ENCODE measurements at places on chromosomes 1 and 21.

GRCh38 chr1:31266547-31266946 is 26.9 kb upstream of the NKAIN1 start:
- no peak for DNase-seq

GRCh38 chr1:87728169-87728568 is 399.5 kb downstream of the LMO4 start:
- no peak for DNase-seq

GRCh38 chr1:91900562-91900961 is 14.6 kb upstream of the TGFBR3 start:
- DNase-seq = no peak

- DNase-seq = no peak
Observed at GRCh38 chr1:10495475-10495817, 20.7 kb downstream of the PEX14 start.

DNA sequence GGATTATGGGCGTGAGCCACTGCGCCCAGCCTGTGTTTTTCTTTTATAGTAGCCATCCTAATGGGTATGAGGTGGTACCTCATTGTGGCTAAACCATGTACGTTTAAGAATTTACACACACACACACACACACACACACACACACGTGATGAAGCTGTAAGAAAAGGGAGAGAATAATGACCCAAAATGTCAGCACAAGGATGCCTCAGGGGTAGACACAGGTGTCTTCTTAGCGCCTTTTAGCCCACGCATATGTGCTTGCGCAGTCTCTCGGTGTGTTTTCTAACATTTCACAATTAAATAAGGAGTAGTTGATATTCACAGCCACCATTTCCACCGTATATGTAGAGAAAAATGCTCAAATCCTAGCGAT is 782 bp upstream of the PFKL start:
- no peak for DNase-seq

GRCh38 chr1:153072806-153073726 is 1.7 kb upstream of the SPRR2B start:
- DNase-seq = no peak

DNA sequence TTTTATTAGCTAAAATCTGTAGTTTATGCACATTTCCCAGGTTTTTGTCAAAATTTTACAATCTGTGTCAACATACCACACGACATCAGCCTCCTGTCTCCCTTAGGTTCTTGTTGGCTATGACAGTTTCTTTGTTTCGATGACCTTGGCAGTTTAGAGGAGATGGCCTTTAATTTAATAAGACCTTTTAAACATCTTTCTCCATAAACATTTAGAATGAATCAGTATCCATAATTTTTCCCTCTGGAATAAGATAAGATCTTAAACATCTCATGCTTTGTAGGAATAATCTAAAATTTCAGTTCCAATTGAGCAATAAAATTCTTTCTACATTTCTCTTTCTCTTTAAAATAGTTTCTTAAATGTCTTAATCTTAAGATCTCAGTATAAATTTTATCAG is 28.7 kb upstream of the DYRK1A start:
- DNase-seq = no peak

DNA sequence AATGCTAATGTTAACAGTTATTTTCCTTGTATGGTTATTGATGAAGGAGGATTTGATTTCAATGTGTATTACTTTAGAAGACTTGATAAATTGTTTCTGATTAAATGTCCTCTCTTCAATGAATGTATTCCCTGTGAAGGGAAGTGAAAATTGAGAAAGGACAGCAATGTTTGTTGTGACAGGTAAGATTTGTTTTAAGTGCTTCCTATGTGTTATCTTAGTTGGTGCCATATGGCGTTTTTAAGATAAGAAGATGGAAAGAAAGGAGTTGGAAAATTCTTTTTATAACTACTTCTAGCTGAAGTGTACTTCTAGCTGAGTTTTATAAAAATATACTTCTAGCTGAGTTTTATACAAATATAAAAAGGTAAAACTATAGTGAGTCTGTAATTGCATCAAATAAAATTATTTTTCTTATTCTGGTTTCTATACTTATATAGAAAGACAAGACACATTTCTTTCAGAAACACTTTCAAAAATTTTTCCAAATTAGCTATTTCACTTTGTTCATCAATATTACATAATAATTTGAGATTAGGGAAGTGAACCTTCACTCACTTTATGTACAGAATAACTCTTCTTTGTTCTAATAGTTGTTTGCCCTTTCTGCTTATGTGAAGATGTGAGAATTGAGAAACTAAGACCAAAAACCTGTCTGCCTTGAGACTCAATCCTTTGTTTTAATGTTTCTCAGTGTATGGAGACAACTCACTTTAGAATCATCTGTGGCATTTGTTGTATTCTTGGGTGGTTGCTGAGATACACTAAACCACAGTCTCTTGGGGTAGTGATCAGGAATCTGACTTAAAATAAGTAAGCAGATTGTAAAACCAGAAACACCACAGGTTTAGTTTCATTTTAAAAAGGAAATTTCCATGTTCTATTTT is 382.9 kb upstream of the B3GALT2 start:
- DNase-seq = no peak

- DNase-seq = no peak
Observed at GRCh38 chr1:1080951-1081310, 6.8 kb upstream of the RNF223 start.

GRCh38 chr1:6392809-6393399 is 663 bp downstream of the ACOT7 start:
- DNase-seq = no peak

DNA sequence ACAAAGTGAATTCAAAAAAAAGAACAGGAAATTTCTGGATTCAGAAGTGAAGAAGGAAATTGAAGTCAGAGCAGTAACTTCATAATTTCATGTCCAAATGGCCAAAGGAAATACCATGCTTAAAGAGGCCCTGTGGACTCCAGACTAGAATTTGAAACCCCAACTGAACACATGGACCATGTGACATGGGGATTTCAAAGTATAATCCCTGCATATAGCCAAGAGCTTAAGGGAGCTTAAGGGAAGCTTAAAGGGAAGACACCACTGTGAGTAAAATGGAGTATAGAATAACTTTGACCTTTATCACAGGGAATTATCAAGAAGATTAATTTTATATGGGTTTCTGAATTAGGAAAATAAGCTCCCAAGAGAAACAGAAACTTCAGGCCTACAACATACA is 241.8 kb upstream of the POGK start:
- DNase-seq = no peak

GRCh38 chr1:40303790-40304189 is 13.3 kb downstream of the COL9A2 start:
- no peak for DNase-seq

DNA sequence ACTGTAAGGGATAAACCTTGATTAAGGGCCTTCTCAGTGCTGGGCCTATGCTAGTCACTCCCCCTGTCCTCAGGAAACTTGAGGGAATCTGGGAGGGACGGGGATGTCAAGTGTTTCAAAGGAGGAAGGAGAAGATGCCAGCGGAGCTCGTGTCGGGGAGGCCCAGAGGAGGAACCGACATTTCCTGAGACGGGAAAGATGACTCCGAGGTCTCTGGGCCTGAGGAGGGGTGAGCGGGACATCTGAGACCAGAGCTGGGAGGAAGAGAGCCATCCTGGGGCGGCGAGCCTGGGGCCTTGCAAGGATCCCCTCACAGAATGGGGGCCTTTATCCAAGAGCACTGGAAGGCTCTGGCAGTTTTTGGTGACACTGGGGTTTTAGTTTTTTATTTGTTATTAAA is 10.4 kb downstream of the SLC66A1 start:
- DNase-seq = no peak

DNA sequence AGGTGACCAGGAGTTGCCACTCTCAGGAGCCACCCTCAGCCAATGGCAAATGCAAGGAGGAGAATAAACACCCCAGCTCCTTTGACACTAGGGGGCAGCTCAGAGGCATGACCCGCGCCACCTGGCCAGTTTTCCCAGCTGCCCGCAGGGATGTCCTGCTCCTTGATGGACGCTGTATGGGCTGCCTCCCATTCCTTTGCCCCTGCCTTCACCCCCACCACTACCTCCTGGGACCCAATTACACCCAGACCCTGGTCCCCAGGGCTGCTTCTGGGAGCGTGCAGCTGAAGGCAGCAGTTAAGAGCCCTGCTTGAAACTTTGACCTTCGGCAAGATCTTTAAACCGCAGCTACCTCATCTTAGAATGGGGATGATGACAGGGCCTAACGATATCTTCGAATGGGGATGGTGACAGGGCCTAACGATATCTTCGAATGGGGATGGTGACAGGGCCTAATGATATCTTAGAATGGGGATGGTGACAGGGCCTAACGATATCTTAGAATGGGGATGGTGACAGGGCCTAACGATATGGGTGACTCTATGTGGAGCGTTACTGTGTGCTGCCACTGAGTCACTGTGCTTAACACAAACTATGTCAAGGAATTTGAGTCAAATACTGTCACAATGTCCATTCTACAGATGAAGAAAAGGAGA is 163.0 kb upstream of the KAZN start:
- DNase-seq = no peak

- no peak for DNase-seq
Observed at GRCh38 chr1:150567341-150567716, 12.1 kb downstream of the MCL1 start.

GRCh38 chr1:21818656-21819055 is 6.6 kb downstream of the LDLRAD2 start:
- DNase-seq = no peak

DNA sequence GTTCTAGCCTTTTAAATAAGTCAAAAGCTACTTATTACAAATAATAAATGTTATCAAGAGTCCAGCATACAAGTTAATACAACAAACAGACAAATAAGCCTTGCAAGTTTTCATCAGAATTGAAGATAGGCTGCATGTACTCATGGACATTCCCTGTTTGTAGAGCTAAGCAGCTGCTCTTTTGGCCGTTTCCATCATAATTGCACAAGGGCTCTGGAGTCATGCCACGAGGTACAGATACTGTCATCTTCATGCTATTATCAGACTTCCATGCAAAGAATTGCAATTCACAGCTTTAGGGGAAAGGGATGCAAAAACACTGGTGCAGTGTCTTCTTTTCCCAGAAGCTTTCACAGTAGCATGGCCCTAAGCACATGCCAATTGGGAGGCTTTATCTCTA is 52.8 kb upstream of the TBX15 start:
- DNase-seq = no peak

- no peak for DNase-seq
Observed at GRCh38 chr1:97143236-97143882, 421.8 kb downstream of the PTBP2 start.

DNA sequence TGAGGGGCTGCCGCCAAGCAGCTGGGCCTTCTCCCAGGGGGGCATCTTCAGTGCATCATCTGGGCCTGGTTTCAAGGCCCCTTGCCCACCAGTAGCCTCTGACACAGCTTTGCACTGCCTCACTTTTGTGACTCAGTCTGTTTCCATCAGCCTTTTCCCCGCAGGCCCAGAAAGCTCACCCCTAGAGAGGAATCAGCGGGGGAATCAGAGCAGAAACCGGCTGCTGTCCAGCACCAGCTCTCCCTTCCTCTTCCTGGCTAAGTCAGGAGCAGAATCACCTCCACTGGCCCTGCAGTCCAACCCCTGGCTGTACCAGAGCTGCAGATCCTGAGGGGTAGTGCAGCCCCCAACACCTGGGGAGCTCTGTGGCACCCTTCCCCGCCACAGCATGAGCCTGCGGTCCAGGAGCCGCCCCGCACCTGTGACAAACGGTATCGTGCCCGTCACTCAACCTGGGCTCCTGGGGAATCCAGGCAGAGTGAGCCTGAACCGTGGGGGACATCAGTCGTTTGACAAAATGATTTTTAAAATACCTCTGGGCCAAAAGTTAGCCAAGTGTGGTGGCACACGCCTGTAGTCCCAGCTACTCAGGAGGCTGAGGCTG is 83.3 kb upstream of the TMEM51 start:
- DNase-seq = no peak

- no peak for DNase-seq
Observed at GRCh38 chr1:149963358-149963757, 26.7 kb upstream of the MTMR11 start.

DNA sequence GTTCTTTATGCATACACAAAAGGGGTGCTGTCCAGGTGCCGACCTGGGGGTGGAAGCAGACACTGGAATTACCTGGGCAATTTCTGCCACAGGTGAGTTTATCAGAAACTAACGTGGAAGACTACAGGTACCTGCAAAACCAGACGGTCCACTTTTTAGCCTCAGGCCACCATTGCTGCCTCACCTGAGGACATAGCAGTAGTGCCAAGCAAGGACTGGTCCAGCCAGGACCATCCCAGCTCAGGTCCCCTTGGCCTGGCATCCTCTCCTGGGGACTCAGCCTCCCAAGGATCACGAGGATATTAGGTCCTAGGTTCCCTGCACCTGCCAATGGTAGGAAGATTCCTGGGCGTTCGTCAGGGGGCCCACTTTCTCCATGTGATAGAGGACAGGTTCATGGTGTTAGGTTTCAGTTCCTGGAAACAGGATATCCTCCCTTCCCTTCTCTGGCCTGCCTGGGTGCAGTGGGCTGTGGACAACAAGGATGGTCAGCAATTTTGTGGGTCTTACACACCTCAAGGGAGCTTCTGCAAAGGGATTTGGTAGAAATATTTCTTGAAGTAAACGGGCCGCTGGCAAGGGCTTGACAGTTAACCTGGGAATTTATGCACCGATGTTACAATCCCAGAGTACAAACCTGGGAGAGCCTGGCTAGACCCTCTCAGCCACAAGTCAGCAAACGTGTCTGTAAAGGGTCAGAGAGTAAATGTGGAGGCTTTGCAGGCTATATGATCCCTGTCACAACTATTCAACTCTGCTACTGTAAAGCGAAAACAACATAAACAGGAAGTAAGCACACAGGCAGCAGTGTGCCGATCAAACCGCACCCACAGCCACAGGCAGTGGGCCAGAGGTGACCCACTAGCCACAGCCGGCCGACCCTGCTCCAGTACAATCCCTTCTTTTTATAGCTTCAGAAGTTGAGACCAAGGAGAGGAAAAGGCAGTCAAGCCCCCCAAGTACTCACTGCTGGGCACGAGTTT is 71.4 kb upstream of the RAB4A start:
- DNase-seq = no peak

GRCh38 chr1:194342484-194343262 is 1156.3 kb upstream of the B3GALT2 start:
- DNase-seq = no peak

GRCh38 chr1:91572044-91572443 is 71.4 kb downstream of the CDC7 start:
- no peak for DNase-seq

DNA sequence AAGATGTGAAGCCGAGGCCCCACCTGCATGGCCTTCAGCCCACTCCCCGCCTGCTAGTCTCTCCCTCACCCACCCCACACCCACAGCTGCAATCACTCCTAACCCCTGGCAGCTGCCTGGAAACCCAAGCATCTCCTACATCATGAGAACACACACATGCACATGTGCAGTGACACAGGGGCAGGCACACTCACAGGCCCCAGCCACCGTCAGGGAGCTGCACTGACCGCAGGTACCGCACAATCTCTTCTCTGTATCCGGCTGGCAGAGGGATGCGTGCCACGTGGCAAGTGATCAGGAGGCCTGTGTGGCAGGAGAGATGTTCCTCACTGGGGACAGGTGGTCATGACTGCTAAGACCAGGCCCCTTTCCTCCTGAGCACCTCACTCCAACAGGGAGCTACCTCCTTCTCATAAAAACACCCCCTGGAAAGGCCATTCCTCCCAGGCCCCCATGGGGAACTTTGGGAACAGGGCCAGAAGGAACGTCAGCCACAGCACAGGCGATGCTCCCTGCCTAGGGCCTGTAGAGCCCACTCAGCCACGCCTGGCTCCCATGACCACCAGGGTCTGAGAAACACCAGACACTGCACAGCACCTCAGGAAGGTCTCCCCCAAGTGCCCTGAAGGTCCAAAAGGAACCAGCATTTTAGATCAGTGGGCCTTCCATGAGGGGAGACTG is 6.0 kb downstream of the LSS start:
- no peak for DNase-seq
